OCI-M1 (cell line): ENCODE measurements at places on chromosomes 3 and 15.
A peak's percentile ranks its signal among the peaks of the same experiment; 100 is the strongest.

GRCh38 chr3:28008235-28008634 is 233.2 kb upstream of the CMC1 start:
- DNase-seq: peak; percentile 29

DNA sequence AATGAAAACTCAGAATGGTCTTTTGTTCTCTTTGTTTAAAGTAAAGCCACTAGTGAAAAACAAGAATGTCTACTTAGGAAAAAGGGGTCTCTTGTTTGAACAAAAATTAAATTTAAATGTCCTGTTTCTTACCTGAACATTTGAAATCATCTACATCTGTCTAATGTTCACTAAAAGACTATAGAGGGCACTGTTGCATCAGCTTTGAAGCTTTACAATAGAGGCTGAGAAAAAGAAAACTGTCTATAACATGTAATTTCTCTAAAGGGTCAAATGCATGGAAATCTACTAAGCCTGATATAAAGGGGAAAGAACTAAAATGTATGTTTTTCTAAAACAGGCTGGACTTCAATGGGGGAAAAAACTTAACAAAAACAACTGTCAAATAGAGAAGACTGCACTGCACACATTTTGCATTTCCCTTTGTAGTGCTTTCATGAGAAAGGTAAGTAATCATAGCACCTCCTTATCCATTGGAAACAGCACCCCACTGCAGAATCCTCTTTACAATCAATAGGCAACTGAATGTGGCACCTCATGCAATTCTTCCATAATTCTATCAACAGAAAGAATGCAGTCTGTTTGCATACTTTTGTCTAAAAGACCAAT is 26.3 kb downstream of the DPH6 start:
- DNase-seq: peak; percentile 80

DNA sequence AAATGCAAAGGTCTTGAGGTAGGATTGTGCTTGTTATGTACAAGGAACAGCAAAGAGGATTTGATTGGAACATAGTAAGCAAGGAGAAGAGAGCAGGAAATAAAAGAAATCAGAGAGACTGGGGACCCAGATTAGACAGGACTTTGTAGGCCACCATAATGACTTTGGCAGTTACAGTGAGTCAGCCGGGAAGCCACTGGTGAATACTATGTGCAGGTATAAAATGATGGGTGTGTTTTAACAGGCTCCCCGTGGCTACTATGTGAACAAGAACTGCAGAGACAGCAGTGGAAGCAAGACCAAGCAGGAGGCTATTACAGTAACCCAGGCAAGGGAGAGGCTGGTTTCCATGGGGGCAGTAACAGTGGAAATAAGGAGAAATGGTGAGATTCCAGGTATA is 55.2 kb downstream of the NPTN start:
- no peak for DNase-seq

GRCh38 chr15:92102395-92102755 is 248.9 kb downstream of the SLCO3A1 start:
- no peak for DNase-seq

DNA sequence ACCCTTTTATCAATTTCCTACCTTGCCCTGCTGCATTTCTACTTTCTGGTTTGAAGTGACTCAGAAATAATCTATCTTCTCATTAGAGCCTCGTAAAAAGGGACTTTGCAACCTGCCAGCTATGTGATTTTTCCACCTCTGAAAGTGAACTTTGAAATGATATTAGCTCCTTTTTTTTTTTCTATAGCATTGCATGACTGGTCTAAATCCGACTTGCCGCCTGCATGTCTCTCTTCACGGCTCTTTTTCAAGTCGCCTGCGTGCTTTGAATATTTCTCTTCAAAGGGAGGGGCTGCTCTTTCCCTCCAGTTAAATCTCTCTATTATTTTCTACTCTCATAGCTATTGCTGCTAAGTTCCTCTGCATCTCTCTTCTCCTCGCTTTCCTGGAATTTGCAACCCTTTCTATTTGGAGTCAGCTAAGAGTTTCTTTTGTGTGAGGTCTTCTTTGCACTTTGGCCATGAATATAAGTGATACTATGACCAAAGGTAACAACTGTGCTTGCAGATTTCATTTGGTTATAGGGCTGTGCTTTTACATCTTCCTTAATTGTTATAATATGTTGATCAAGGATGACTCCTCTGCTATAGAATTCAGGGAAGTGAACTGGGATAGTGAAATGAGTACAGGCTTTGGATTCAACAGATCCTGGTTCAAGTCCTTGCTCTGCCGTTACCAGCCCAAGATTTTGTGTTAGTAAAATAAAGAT is 541.1 kb downstream of the AGBL1 start:
- DNase-seq: no peak

GRCh38 chr15:72858205-72858604 is 74.6 kb upstream of the ADPGK start:
- no peak for DNase-seq

- no peak for DNase-seq
Observed at GRCh38 chr3:56086355-56086754, 381.9 kb downstream of the ERC2 start.

- no peak for DNase-seq
Observed at GRCh38 chr3:49535971-49536874, 18.1 kb upstream of the BSN start.

DNA sequence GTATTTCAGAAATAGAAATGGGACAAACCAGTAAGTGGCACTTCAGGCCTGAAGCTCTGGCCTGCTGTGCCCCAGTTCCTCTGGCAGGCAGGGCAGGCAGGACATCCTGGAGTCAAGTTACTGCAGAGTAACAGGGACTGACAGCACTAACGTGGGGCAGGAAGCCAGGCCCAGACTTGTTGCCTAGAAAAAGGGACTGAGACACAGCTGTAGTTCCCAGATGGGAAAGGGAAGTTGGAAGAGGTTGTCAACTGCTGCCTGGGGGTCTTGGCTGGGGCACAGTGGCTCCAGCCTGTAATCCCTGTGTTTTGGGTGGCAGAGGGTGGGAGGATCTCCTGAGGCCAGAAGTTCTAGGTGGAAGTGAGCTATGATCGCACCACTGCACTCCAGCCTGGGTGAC is 171.9 kb downstream of the FMN1 start:
- DNase-seq: no peak

- no peak for DNase-seq
Observed at GRCh38 chr3:124526601-124527000, 203.7 kb upstream of the UMPS start.

DNA sequence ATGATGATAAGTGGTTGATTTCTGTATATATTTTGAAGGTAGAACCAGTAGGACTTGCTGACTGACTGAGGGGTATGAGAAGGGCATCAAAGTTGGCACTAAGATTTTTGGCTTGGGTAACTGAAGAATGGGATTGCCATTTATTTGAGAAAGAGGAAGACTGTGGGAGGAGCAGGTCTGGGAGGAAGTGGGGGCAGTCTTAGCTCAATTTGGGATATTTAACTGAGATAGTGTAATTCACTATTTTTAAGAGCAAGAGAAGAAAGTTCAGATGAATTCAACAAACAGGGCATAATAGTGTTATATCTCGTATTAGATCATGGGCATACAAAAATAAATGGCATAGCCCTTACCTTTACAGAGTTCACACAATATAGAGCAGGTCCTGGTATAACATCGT is 1.7 kb downstream of the BUB1B start:
- peak; percentile 30 for DNase-seq

DNA sequence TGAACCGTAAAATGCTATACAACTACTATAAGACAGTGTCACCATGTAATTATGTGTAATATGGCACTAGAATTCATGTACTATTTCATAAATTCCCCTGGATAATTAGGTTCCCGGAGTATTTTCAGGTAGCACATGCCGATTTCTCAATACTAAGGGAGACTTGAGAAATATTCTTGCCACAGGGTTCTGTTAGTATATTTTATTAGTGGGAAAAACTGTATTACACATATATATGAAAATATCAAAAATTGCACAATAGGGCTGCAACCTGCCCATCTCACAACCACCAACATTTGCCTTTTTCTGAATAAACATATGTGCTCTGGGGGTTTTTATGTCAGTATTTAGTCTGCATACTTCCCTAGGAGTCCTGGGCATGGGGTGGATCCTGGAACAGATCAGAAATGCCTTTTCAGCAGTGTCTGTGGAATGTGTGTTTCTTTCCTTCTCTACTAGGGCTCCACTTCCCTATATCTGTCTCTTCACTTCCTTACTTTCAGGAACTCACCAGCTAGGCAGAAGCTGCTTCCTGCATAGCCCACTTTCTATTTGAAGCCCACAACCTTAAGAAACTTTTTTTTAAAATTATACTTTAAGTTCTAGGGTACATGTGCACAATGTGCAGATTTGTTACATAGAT is 87.5 kb downstream of the RPL39L start:
- no peak for DNase-seq

- DNase-seq: no peak
Observed at GRCh38 chr15:83654379-83655236, 685 bp downstream of the ADAMTSL3 start.

- DNase-seq: peak; percentile 5
Observed at GRCh38 chr3:112097378-112097777, 11.2 kb downstream of the C3orf52 start.

DNA sequence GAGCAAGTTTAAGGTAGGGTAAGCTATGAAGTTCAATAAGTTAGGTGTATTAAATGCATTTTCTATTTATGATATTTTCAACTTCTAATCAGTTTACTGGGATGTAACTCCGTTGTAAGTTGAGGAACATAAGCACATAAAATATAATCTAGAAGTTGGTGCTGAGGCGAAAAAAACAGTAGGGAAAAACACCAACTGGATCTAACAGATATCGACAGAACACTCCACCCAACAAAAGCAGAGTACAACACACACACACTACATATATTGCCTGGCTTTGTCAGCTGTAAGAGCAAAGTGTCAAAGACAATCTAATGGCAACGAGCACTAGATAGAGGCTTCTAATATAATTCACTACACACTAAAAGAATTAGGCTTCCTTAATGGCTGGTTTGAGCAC is 8.4 kb downstream of the PIK3R4 start:
- no peak for DNase-seq

DNA sequence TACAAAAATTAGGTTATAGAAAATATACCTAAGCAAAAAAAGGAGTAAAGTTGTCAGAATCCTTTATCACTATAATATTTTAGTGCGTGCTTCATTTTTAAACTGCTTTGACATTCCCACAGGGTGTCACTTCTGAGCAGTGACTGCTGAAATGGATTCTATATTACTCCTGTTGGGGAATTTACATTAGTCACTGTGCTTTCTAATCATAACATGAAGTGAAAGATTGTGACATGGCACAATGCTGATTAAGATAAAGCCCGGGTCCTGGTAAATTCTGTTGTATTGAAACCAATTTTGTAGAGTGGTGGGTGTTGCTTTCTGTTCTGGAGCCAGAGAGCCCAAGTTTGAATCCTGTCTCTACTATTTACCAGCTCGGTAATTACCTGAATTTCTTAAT is 36.4 kb upstream of the EHHADH start:
- peak; percentile 83 for DNase-seq
